B cell (primary cell): ENCODE measurements at places on chromosomes 6 and 20. TPM values are rescaled to one million over a fixed set of nuclear protein-coding genes. Genes with fewer than 3 reads are reported as not detected.

PCSK2 gene
- not detected in 2 replicates for total RNA-seq

IYD gene
- total RNA-seq, result not detected in 2 replicates

LY6G6C gene
- total RNA-seq, result not detected in 2 replicates

TRAPPC3L gene
- total RNA-seq, result not detected in 2 replicates

SLC52A3 gene
- total RNA-seq, result not detected in 2 replicates

FOXS1 gene
- total RNA-seq, result not detected in 2 replicates

ETV7 gene
- total RNA-seq, result 0.46 and 0.96 TPM in 2 replicates

PGC gene
- total RNA-seq, result not detected in 2 replicates

CCDC170 gene
- total RNA-seq, result not detected in 2 replicates

KIF13A gene
- 21.3 and 23.4 TPM in 2 replicates for total RNA-seq

COX4I2 gene
- total RNA-seq, result not detected in 2 replicates

PCK1 gene
- not detected in 2 replicates for total RNA-seq

EDN1 gene
- total RNA-seq, result 2.1 and 2.6 TPM in 2 replicates

MUCL3 gene
- total RNA-seq, result not detected in 2 replicates

BNIP5 gene
- 0.10 TPM in 1 of 2 replicates, not detected in the other for total RNA-seq

LGSN gene
- not detected in 2 replicates for total RNA-seq

HTR1E gene
- not detected in 2 replicates for total RNA-seq

TMEM217 gene
- total RNA-seq, result 0.19 and 1.2 TPM in 2 replicates

THBS2 gene
- total RNA-seq, result not detected in 2 replicates
